ENCODE measurements at places on chromosomes 2 and 18. TPM values are rescaled to one million over a fixed set of nuclear protein-coding genes. Genes with fewer than 3 reads are reported as not detected.

SNX17 gene
- 110 TPM for total RNA-seq

ACMSD gene
- total RNA-seq, result not detected

BBS5 gene
- total RNA-seq, result 3.3 TPM

IL1B gene
- total RNA-seq, result 67.5 TPM

CRYGD gene
- total RNA-seq, result not detected

- DNase-seq, result peak; percentile 93
These were observed 134.9 kb downstream of the MAP3K20 start for GRCh38 chr2:173210270-173211196.

GRCh38 chr18:2096551-2096950 is 474.8 kb downstream of the METTL4 start:
- DNase-seq, result no peak

- no peak for DNase-seq
These were observed 21.5 kb upstream of the GALNT3 start for GRCh38 chr2:165815299-165816141.

DNA sequence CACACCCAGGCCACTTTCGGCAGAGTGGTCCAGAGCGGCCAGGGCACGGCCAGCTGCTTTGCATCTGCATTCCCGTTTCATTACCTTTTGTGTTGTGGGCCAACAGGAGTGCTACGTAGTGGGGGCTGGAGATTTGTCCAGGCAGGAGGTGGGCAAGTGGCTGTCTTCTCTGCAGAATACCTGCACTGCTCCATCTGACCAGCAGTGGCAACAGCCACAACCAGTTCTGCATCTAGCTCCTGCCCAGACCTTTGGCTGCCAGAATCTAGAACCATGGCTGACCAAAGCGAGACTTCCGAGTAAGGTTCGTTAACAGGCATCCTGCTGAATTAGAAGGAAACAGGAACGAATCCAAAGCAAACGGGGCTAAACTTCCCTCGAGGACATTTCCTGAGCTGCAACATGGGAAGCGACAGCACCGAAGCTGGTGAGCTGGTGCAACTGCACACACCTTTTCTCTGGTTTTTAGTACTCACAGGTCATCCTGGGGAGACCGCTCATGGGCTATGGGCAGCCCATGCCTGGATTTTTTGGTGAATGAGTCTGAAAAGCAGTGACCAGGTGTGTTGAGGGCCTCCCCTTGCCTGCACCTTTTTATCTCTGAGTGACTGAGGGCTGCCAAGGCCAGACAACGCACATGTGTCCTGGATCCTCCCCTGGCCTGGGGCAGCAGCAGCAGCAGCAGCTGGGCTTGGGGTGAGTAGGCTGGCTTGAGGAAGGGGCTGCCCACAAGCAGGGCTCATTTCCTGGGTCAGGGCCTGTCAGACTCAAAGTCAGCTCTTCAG is 10.5 kb downstream of the GDF7 start:
- peak; percentile 21 for DNase-seq

- DNase-seq, result peak; percentile 49
These were observed 18.5 kb upstream of the CCNT2 start for GRCh38 chr2:134900151-134900550.

DNA sequence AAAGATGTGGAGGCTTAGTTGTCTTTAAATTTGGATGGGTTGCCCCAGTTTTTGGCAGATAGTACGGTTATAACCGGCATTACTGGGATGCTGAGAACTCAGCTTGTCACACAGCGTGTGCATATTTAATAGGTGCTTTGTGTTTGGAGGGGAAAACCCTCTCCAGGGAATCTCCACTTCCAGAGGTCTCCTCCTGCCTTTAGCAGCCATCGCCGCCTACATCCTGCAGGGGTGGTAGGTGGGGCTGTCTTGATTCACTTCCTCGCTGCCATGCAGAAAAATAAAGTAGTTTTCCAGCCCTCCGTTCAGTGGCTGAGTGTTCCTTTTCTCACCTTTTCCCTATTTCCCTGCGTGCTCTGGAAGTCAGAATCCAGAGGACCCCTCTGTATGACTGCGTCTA is 76.4 kb downstream of the ITGB1BP1 start:
- DNase-seq, result no peak

GRCh38 chr2:210203147-210203546 is 22.1 kb downstream of the ACADL start:
- no peak for DNase-seq

DNA sequence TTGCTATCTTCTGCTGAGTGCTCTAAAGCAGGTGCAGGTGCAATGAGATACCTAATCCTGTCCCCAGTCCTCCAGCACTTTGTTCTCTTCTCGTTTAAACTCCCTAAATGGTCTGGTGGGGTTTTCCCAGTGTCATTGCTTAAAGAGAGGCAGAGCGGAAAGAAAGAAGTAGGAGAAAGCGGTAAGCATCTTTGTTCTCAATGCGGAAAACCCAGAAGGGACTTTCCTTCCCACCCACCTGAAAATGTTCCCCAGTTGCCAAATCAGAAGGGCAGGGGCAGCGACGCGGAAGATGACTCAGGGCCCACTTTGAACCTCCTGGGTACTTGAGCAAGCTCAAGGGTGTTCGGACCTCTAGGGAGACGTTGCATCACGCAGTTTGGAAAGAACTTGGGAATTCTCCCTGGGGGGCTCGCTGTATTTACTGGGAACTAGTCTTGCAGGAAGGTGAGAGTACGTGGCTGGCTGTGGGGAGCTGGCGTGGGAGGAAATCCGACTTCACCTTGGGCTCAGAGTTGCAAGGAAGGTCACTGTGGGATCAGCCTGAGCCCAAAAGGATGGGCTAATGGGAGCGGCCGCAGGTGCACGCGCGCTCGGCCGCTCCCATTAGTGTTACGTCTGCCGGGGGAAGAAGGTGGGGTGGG is 589 bp upstream of the SGPP2 start:
- DNase-seq, result no peak

DNA sequence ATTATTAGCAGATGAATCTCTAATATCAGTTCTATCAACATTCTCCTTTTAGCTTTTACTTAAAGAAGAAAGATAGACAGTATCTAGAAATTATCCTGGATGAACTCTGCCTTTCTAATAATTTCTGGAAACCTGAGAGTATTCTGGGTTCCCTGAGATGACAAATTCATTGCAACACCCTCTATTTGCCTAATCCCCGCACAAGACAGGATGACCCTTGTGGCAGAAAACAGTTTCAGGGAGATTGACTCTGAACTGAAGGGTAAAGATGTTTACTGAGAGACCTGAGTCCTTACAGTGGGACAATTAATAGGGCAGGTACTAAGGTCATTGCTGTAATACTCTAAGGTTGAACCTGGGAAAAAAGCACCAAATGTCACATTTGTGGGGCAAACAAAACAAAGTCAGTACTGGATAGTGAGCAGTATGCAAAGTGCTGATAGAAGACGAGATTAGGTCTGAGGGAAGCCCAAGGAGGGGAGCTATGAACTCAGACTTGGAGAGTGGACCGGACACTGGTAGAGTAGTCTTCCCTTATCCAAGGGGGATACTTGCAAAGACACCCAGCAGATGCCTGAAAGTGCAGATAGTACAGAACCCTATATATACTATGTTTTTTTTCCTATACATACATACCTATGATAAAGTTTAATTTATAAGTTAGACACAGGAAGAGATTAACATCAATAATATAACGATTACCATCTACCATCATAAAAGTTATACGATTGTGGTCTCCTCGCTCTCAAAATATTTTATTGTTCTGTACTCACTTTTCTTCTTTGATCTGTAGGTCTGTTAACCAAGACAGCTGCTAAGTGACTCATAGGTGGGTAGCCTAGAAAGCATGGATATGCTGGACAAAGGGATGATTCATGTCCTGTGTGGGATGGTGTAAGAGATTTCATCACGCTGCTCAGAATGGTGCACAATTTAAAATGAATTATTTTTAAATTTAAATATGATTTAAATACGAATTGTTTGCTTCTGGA is 148.3 kb upstream of the KLHL14 start:
- DNase-seq, result peak; percentile 72

DNA sequence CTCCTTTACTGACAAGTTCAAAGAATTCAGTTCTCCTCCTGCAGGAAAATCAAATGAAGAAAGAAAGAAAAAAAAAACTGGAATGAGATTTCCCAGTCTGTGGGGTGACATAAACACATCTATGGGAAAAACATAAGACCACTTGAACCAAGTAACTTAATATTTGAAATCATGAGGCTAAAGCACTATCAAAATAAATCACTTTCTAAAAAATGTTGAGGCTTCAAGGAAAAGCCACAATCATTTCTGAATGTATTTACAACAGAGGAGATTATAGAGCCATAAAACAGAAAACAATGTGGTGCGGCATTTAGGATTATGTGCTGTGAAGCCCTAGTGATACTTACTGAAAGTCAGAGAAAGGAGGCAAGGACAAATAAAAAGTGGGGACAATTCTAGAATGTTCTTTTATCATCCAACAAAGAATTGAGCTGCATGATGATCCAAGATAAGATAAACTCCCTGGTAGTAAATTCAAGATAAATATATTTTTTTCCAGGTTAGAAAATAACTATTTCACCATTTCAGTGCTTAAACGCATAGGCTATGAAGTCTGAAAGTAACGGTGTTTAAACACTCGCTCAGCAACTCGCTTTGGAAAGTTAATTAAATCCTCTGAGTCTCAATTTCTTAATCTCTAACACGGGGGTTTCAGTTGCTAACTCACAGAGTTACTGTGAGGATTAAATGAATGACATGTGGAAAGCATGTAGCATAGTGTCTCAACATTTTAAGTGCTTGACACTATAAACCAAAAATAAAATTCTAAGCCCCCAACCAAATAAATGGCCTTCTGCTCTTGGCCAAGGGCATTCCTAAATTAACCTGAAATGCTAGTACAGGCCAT is 288.5 kb downstream of the AGPS start:
- no peak for DNase-seq

DNA sequence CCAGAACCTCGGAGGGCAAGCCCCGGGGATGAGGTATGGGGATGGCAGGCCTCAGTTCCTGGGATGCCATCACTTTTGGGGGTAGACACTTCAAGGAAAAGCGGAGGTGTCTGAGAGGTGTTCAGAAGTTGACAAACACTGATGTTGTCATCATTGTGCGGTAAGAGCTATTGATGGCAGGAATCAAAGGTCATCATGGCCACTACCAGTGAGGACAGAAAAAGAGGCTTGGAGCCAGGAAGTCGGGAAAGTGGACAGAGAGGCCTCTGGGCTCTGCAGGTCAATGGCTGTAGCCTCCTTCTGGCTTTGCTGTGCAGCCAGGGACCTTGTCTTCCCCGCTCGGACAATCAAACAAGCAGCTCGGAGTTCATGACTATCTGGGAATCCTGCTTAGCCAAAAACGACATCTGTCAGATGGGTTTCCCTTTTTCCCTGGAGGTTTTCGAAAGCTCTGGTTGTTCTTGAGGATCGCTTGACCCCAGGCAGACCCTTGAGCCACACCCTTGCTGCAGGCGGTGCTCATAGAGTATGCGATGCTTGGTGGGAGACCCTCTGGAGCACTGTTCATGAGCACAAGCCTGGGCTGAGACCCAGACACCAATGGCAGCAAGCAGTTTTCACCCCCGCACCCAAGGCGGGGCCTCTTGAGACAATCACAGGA is 19.4 kb downstream of the ACKR3 start:
- no peak for DNase-seq

DNA sequence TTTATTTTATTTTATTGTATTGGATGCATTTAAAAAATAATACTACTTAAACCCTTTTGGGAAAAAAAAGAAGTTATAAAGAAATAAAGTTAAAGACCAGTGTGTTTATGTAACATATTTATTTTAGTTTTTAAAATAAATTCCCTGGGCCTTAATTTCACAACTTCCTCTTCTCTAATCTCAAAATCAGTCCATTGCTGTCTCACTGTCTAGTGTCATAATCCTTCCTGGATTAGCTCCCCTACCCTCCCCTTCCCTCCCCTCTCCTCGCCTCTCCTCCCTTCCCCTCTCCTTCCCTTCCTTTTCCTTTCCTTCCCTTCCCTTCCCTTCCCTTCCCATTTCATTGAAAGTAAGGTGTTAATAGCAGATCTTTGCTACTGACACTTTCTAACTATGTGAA is 40.3 kb upstream of the ZEB2 start:
- no peak for DNase-seq

- peak; percentile 53 for DNase-seq
These were observed 13.9 kb downstream of the NOSTRIN start for GRCh38 chr2:168816369-168816768.

GRCh38 chr2:18050001-18050400 is 171.5 kb downstream of the KCNS3 start:
- peak; percentile 45 for DNase-seq

DNA sequence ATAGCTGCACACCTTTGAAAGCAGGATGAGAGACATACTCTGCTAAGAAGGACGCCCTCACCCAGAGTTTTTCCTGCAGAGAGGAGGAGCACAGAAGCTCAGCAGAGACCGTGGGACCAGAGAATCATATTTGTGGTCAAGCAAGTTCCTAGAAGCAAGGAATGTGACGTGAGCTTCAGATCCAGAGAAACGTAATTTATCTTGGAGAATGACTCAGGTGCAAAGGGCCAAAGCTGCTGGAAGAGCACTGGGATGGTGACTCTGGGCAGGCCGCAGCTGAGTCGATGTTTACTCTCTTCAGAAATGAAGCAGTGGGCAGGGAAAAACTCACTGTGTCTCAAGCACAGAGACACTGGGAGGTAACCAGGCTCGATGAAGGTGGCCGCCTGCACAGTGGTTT is 50.1 kb upstream of the IGFBP2 start:
- DNase-seq, result peak; percentile 87

DNA sequence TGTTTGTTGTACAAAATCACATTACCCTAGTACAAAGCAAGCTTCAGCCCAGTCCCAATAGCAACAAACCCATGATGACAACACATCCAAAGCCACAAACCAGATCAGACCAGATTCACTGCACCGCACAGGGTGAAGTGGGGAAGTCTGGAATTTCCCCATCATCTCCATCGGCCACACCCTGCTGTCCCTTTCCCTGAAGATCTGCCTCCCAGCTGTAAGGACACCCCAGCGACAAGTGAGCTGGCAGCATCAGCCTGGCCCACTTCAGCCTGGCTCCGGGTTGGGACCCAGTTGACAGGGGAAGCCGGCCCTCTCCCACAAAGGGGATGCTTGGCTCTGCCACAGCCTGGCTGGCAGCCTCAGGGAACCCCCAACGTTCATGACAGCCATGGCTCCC is 207.6 kb downstream of the MGAT5 start:
- peak; percentile 8 for DNase-seq

GRCh38 chr2:188291142-188291616 is 495 bp upstream of the GULP1 start:
- peak; percentile 35 for DNase-seq

DNA sequence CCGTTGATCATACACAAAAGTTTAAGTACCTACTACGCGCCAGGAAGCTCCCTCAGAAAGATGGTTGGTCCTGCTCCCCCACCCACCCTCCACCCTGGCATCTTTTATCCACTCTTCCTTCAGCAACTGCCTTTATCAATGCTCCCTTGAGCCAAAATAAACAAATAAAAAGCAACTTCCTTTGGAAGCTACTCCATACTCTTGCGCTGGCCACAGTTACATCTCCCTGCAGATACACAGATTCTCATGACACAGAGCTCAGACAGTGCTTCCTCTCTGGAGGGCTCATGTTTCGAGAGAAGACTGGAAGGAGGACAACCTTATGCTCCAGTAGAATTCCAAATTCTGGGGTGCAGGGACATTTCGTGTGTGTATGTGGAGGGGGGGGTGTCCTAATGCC is 3.8 kb upstream of the STEAP3 start:
- peak; percentile 27 for DNase-seq

- DNase-seq, result no peak
These were observed 405.1 kb downstream of the GPD2 start for GRCh38 chr2:156841321-156841720.

Measured in PC-3 (cell line).